GM04504 (cell line): ENCODE measurements at places on chromosomes 5 and 9.

- DNase-seq, result no peak
These were observed 6.1 kb downstream of the SAPCD2 start for GRCh38 chr9:137064027-137064879.

DNA sequence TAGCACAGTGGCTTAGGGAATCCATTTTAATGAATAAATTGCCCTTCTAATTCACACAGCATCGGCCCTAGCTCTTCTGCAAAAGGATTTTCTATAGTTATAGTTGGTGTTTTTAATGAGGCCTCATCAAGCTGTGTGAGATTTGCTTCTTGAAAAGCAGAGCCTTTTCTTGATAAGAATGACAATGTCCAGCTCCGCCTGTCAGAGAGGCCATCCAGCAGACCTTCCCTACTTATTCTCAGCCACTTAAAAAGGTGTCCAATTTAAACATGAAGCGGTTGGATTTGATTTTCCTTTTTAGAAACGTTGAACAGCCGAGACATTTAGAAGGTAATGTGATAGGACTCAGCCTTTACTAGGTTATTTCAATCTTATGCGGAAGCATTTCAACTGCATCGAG is 134.4 kb downstream of the ZNF608 start:
- no peak for DNase-seq

GRCh38 chr9:120571443-120572257 is 8.3 kb downstream of the CDK5RAP2 start:
- DNase-seq, result peak; percentile 82

- no peak for DNase-seq
These were observed 25.1 kb downstream of the ARHGAP26 start for GRCh38 chr5:142795251-142795650.

DNA sequence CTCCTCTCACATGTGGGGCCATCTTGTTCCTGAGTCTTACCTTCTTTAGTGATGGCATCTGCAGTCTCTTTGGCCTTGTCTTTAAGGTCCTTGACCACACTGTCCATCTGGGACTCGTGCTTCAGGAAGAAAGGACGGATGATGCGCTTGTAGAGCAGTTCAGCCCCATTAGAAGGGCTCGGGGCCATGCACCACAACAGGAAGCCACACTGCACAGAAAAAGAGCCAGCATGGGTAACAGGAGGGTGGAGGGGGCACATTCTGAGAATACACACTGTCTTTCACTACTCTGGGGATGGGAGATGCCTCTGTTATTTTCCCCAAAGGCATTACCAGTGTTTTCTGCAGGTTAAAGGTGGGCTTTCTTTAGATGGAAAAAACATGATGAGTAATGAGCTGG is 25.9 kb downstream of the SRP19 start:
- DNase-seq, result no peak

- no peak for DNase-seq
These were observed 217.4 kb downstream of the SLIT3 start for GRCh38 chr5:169083394-169084018.

GRCh38 chr5:148398698-148399121 is 15.0 kb downstream of the FBXO38 start:
- no peak for DNase-seq

DNA sequence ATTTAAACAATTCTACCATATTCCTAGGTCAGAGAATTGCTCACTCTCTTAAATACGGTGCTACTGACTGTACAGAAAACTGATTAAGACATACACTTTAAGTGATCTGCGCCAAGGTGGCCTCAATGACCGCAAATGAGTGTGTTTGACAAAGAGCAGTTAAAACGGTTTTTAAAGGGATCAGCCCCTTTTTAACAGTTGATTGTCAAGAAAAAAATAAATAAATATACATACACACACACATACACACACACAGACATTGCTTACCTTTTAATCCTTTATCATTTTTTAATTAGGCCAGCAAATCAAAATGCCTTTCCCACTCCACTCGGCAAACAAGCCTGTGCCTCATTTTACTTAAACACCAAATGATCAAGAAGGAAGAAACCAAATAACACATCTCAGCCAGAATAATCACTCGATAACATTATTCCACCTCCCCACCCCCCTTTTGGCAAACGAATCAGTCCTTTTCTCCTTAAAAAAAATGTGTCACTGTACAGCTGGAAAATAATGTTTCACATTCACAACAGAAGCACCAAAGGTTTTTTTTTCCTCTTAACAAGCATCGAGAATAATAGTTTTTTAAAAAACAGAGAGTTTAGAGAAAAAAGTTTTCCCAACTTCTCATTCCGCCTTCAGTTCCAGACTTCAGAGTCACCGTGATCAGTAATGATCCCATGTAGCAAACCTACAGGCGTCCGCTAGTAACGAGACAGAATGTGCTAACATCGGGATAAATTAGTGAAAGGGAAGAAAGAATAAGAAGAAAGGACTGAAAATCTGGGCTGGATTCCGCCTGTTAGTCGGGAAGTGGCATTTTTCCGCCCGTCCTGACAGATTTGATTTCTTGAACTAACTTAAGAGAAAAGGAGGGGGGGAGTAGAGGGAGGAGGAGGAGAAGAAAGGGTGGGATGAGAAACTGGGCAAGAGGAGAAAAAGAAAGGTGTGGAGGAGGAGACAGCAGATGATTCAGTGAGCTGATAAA is at the start of gene ZNF608:
TSS of gene ZNF608 (minus strand) at position 712 of the 988 bp plus-strand sequence. CDS start 1,650 bp downstream, outside the sequence.
- no peak for DNase-seq

DNA sequence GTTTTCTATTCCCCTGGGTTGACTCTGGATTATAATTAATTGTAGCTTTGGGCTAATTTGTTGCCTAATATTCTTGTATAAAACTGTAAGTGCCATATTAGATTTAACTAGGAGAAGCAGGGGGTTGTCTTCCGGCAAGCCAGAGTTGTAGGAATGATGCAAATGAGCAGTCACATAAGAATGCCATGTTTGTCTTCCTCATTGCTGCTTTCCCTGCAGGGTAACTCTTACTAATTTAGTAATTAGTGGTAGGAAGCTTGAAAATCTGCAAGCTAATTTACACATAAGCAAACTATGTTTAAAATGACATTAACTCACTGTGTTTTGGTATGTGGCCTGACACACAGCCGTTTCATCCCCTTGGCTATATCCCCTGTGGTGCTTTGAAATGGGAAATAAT is 527.8 kb downstream of the KCTD16 start:
- no peak for DNase-seq

GRCh38 chr9:122151267-122151828 is 8.2 kb downstream of the NDUFA8 start:
- no peak for DNase-seq

GRCh38 chr9:121881920-121882500 is 211.1 kb downstream of the TTLL11 start:
- no peak for DNase-seq

GRCh38 chr9:92432350-92432749 is 8.1 kb upstream of the OMD start:
- no peak for DNase-seq

- DNase-seq, result no peak
These were observed 5.4 kb downstream of the SPINK6 start for GRCh38 chr5:148208226-148208625.

DNA sequence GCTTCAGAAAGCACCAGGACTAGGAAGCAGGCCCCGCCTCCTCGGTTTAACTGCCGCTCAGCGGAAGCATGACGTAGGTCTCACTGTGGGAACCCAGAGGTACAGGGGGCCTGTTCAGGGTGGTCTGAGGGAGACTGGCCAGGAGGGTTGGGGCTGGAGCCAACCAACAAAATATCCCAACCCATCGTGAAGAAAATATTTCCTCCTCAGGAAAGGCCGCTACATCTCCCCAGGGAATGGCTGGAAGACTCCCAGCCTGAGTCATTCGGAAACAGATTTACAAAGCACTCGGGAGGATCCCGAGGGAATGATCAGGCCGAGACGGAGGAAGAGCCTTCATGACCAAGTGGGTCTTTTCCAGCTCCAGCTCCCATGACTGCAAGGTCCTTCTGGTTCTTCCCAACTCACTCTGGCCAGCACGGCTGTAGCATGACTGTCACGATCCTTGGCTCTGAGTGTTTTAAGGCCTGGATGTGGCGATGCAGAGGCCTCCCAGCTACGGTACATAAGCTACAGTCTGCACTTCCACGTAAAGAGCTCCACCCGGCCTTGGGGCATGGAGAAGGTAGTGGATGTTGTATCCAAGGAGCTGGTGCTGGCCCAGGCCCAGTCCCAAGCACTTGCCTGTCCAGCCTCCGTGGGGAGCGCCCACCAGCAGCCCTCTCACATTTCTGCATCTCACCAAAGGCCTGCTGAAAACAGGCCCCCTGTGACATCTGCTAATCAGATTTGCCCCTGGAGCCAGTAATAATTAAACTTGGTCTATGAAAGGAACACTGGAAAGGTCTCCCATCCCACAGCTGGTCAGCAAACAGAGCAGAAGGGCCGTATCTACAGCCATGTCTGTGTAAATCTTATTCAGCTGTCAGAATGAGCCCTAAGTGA is 100.6 kb downstream of the LHFPL2 start:
- DNase-seq, result peak; percentile 96

- DNase-seq, result no peak
These were observed 74.7 kb downstream of the PPARGC1B start for GRCh38 chr5:149804478-149805450.

- no peak for DNase-seq
These were observed 333.5 kb downstream of the DEPDC1B start for GRCh38 chr5:60366489-60366888.

DNA sequence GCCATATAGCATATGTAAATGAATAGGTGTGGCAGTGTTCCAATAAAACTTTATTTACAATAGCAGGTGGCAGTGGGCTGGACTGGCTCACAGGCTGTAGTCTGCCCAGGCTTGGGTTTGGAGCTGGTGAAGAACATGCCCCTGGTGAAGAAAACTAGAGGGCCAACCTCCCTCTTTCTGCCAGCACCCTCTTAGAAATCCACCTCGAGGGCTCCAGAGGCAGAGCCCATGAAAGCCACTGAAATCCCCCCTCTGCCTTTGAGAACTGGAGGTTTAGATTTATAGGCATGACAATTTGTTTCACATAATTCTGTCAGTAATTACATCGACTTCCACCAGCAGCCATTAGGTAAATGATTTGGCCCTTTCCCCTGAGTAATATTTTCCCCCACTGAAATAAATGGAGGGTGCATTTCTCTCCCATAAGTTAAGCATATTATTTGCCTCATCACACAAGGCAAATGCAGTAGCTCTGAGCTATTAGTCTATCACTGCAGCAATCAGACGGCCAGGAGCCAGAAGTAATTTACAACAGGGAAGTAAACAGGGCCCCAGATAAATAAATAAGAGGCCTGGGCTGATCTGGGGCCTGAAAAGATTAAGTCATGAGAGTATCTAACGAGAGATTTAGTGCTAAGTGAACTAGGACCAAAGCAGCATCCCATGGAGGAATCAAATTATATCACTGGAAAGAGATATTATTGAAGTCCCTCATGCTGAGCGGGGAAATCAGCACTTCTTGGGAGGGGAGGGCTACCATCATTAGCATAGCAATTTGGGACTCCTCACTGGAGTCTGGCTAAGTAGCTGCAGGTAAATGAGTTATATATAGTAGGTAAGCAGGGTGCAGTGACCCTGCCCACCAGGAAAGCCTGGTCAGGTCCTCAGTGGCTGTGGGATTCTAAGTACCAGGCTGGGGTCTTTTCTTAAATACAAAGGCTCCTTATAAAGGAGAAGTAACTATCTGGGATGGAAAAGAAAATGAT is 123.9 kb downstream of the SLIT3 start:
- no peak for DNase-seq

GRCh38 chr5:77139001-77139400 is 51.9 kb upstream of the ZBED3 start:
- no peak for DNase-seq

DNA sequence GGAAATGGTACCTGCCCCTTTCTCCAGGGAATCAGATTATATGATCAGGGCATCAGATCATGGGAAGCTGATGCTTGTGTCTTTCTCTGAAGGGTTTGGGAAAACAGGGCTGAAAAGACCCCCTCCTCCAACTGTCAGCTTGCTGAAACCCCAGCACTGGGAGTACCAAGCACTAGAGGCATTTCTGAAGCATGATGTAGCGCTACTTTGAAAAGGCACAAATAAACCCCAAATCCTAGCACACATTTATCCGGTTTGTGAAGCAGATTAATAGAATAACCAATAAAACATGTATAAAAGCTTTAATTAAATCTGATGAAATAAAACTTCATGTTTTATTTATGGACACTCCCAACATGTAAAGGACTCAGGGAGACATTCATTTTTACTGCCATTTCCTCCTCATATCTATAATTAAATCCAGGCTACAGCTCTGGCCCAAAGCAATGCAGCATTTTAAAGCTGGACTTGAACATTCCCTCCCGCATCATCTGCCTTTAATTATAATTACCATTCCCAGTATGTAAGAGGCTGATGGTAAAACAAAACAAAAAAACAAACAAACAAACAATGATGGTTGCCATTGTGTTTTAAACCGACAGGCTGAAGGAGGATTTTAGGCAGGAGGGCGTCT is 298.2 kb upstream of the RFX3 start:
- DNase-seq, result peak; percentile 75

- DNase-seq, result no peak
These were observed 169.9 kb downstream of the CDH9 start for GRCh38 chr5:26868504-26868903.

- DNase-seq, result no peak
These were observed 93.2 kb downstream of the FNBP1 start for GRCh38 chr9:129949821-129950220.

GRCh38 chr9:113591899-113592625 is 128.5 kb downstream of the RGS3 start:
- no peak for DNase-seq

DNA sequence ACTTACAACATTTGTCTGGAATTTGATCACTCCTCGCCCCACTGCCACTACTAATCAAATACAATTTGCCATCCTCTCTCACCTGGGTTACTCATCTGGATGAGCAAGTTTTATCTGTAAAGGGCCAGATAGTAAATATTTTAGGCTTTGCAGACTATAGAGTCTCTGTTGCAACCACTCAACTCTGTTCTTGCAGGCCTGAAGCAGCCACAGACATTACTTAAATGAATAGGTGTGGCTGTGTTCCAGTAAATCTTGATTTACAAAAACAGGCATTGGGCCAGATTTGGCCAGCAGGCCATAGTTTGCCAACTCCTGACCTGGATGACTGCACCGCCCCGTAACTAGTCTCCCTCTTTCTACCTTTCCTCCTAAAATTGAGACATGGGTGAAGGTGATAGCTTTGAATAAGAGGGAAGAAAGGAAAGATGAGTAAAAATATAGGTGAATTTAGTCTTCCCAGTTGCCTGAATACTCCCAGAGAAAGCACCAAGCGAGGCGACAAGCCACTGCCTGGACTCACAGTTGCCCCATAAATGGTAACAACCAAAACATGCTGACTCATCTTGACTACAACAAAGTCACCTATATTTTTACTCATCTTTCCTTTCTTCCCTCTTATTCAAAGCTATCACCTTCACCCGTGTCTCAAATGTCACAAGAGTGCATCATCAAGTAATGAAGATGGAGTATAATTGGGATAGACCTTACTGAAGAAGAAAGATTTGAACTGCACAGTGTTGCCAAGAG is 32.5 kb upstream of the SCAMP1 start:
- no peak for DNase-seq

- no peak for DNase-seq
These were observed 34.7 kb downstream of the PIP5K1B start for GRCh38 chr9:68739621-68740174.

DNA sequence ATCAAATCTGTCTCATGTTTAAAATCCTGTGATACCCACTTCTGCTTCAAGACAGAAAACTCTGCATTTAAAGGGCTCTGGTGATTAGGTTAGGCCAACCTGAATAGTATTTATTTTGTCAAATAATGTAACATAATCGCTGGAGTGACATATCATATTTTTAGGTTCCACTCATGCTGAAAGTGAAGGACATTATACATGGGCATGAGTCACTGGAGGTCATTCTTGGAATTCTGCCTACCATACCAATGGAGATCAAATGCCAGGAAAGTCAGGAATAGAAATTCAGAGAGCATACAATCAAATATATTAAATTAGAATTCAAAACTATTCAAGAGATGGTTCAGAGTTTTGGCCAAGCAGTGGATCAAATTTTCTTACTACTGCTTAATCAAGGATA is 97.1 kb upstream of the PRSS3 start:
- no peak for DNase-seq
